ENCODE measurements at places on chromosomes 4 and X. TPM values are rescaled to one million over a fixed set of nuclear protein-coding genes. Genes with fewer than 3 reads are reported as not detected.

- DNase-seq = peak; percentile 33
Measured at GRCh38 chr4:26081795-26082498, 167.9 kb downstream of the SMIM20 start.

DNA sequence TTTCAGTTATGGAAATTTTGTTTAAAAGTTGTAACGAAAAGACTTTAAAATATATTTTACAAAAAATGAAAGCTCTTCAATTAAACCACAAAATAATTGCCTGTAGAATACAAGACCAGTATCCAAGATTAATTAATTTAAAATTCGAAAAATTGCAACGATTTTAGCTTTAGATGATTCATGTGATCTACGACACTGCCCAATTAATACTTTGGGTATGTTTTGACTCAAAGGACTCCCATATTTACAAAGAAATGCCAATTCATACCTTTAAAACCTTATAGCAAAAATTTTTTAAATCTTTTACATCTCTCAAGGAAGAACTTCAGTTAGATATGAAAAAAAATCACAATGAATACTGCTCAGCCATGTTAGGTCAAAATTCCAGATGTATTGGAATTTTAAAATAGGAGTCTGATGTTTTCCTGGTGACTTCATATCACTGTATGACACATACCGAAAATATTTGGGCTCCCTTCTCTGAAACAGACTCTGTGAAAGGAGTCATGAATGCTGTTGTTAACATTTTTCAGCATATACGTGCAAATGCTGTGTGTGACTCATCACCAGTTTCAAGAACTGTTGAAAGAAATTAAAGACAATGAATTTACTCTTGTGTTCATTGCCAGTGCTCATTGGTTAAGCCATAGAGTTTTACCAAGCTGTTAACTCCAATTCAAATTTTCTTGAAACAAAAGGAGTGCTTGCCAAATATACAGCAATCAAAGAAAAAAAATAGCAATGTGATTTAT lies 13.8 kb upstream of the SMS start:
- no peak for DNase-seq

- no peak for DNase-seq
Measured at GRCh38 chrX:1649621-1650020, 34.8 kb downstream of the ASMT start.

- no peak for DNase-seq
Measured at GRCh38 chr4:142701017-142701416, 145.1 kb downstream of the INPP4B start.

DNA sequence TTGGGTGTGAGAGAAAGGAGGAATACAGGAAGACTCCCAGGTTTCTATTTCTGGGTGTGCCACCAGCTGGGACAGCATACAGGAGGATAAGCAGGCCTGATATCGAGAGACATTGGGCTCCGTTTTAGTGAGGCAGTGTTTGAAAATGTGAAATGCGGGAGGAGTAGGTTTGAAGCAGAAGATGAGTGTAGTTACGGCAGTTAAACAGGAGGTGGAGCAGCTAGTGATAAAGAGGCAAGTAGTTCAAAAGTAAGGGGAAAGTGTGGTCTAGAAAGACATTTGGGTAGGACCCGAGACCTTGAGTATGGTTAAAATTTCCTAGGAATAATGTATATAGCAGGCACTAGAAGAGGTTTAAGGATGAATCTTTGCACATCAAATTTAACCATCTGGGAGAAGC lies 42.4 kb downstream of the DCUN1D4 start:
- DNase-seq = no peak

ATP1B4 gene
- polyA plus RNA-seq = 0.07 TPM

- DNase-seq = no peak
Measured at GRCh38 chrX:109936114-109936513, 66.8 kb upstream of the TMEM164 start.

GRCh38 chr4:186931519-186931918 lies 207.9 kb upstream of the FAT1 start:
- no peak for DNase-seq

DDIT4L gene
- polyA plus RNA-seq = 3.2 TPM

GRCh38 chrX:12986886-12987285 lies 12.0 kb downstream of the TMSB4X start:
- DNase-seq = no peak

GRCh38 chrX:12910423-12911121 lies 4.2 kb downstream of the TLR8 start:
- no peak for DNase-seq

NXF3 gene
- 0.05 TPM for polyA plus RNA-seq

DNA sequence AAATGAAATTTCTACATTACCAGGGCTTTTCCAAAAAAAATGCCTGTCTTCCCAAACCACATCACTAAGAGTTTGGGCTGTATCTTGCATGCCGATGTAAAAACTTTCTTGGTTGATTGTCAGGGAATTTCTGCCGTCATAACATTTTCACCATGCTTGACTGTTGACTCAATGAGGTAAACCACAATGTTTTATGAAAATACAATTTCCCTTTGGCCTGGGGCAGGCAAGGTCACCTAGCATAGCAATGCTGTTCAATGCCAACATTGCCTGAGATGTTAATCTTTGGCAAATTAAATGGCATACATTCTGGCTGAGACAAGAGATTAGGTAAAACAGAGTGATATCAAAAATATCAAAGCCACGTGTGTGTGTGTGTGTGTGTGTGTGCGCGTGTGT lies 137.1 kb upstream of the TBL1X start:
- DNase-seq = no peak

WNK3 gene
- 4.6 TPM for polyA plus RNA-seq

- DNase-seq = no peak
Measured at GRCh38 chrX:132532913-132533312, 44.1 kb upstream of the MBNL3 start.

CXorf58 gene
- 0.18 TPM for polyA plus RNA-seq

DNA sequence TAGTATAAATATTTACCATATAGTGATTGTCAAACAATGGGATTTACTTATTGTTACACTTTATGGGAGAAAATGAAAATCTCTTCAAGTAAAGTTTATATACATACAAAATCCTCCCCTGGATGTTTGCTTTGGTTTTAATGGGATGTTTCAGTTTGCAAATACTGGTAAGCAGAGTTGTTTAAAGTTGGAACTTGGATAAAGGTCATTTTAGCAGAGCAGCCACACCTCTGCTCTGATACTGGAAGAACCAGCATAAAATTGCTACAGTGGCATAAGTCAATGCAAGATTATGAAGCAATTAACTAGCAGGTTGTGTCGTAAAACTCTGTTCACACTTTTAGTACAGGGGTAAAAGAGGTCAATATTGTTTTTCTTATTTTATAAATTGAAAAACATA lies 101.2 kb downstream of the TRAPPC11 start:
- DNase-seq = no peak

- no peak for DNase-seq
Measured at GRCh38 chr4:39169426-39169825, 12.9 kb upstream of the WDR19 start.

DNA sequence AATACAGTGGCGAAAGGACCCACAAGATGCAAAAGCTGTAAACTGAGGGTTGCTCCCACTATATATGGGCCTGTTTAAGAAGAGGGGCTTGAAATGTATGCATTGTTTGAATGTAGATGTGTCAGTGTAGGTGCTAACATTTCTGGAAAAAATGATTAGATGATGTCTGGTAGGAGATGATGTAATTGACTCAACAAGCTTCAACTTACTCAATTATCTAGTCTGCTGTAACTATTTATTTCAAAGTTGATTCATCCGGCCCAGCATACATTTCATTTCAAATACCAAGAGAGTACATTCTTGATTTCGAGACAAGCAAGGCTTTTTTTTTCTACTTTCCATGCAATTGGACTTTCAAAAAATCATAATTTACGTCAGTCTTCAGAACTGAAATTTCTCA lies 9.3 kb upstream of the ENAM start:
- no peak for DNase-seq

DNA sequence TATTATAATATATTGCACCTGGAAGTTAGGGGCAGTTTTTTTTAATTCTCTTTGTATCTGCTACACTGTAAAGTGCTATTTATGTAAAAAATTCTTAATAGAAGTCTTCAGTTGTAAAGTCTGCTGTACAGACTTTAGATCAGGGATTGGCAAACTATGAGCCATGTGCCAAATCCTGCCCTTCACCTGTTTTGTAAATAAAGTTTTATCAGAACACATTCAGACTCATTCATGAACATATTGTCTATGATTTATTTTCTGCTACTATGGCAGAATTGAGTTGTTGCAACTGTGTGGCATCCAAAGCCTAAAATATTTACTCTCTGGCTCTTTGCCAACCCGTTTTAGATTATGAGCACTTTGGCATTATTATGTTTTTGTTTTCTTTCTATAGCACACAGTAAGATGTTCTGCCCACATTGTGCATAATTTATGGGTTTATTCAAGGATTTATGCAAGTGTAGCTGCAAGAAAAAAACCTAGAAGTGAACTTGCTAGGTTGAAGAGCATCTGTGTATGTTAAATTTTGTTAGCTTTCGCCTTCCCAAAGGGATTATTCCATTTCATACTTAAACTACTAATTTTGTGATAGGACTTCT lies 56.9 kb downstream of the CLCN3 start:
- no peak for DNase-seq

DNA sequence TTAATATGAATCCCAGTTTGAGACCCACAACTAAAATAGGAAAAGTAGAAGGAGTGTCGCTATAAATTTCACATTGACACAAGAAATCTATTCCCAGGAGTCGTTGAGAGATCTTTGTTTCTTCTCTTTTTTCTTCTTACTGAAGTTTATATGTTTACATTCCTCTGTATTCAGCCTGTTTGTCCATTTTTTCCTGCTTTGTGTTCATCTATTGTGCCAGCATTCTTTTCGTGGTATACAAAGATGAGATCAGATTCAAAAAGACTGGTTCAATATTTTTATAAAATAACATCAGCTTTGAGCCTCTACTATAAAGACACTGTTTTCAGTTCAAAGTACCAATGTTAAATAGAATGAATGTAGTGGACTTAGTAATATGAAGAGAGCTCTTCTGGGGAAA lies 95.4 kb upstream of the MYOZ2 start:
- DNase-seq = no peak
